ENCODE measurements at places on chromosomes 4 and X. TPM values are rescaled to one million over a fixed set of nuclear protein-coding genes. Genes with fewer than 3 reads are reported as not detected.
A peak's percentile ranks its signal among the peaks of the same experiment; 100 is the strongest.

GRCh38 chrX:13843150-13843721 is 26.3 kb upstream of the GPM6B start:
- no peak for DNase-seq

The EMCN gene
- total RNA-seq = not detected

DNA sequence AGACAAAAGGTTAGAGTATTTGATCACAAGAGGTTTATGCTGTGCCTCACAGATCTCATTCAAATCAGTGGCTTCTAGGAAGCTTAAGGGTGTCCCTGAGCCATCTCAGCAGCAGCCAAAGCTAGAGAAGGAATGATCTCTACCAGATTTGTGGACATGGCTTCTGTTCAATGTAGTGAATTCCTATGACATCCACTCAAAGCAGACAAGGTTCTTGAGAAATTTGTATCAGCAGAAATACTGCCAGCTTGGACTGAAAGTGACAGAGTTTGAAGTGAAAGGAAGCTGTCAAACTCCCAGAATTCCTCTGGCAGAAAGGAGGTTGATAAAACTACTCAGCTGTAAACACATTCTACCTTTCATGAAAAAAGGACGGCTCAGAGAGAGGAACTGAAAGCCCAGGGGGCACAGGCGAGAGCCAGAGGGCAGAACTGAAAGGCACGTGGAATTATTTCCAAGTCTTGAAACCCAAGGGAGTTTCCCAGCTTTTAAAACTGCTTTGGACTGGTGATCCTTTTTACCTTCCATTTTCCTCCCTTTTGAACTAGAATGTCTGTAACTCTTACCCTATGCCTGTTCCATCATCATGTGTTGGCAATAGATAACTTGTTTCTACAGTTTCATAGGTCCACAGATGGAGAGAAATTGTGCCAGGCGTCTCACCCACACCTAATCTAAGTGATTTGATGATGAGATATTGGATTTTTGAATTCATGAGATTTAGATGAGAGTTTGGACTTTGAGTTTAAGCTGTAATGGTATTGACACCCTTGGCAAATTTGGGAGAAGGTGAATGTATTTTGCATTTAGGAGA is 14.5 kb upstream of the MED14 start:
- no peak for DNase-seq

The WDFY3 gene
- 90.7 TPM for total RNA-seq

The ZNF157 gene
- total RNA-seq = not detected

The KIF4A gene
- total RNA-seq = 13.6 TPM

DNA sequence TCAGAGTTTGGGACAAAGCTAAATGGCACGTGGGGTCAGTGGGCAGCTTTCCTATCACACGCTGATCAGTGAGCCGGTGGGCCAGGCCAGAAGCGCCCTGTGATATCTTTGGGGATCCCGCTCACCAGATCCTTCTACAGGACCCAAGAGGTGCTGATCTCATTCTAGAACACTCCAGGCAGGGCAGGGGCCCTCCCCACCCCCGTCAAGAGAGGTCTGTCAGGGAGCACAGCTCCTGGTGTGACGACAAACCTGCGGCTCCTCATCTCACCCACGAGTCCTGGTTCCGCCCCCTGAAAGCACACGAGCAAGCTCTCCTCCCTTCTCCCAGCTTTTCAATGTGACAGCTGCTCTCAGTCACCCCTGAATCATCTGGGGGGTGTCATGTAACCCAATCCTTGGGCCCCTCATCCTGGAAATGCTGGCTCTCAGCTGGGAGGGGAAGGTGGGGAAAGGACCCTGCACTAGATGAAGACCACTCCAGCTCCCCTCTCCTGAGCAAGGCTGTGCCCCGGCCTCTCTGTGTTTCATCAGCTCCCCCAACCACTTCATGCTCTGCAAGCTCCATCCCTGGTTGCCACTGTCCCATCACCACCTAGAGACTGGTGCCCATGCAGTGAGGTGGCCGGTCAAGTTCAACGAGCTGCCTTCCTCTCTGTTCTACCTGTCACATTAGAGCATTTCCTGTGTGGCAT is 4.6 kb downstream of the HCFC1 start:
- DNase-seq = no peak

GRCh38 chr4:106809076-106809475 is 227.0 kb downstream of the DKK2 start:
- DNase-seq = peak; percentile 63

- DNase-seq = no peak
Observed at GRCh38 chrX:68728186-68728585, 80.7 kb downstream of the STARD8 start.
